Fibroblast of lung (primary cell): ENCODE measurements at places on chromosomes 7 and 10.

DNA sequence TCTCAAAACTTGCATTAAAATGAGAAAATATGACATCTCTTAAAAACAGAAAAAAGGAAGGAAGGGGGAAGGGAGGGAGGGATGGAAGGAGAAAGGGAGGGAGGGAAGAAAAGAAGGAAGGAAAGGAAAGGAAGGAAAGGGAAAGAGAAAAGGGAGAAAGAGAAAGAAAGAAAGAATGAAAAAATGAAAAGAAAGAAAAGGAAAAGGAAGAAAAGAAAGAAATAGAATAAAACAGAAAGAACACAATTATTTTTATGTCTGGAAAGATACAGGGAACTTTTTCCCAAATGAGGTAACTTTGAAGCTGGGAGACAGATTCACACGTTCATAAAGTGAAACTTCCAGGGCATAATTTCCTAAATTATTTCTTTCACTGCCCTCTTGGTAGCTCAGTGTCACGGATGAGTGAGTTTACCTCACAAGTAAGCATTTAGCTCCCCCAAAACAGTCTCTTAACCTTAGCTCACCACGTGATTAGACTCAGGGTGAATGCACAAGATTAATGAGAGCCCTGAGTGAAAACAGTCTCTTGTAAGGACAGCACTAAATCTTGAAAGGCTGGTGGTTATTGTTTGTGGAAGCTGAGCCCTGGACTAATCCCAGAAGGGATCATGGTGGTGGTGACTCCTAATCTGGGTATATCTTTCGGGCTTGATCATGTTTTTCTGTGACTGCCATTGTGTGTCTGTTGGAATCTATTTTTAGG lies 74.1 kb upstream of the HDAC9 start:
- H3K4me3 ChIP-seq: no peak overlapping the region
- no peaks in the 10 kb centered on the region for H3K27me3 ChIP-seq
- H3K27ac ChIP-seq: no peak overlapping the region
- peak; percentile 26 for DNase-seq
- no peaks in the 10 kb centered on the region for H3K36me3 ChIP-seq
- H3K4me1 ChIP-seq: no peaks in the 10 kb centered on the region

GRCh38 chr10:11245510-11245909 lies 227.8 kb downstream of the CELF2 start:
- no peak for DNase-seq
- H3K27me3 ChIP-seq: no peaks in the 10 kb centered on the region
- no peaks in the 10 kb centered on the region for H3K36me3 ChIP-seq

DNA sequence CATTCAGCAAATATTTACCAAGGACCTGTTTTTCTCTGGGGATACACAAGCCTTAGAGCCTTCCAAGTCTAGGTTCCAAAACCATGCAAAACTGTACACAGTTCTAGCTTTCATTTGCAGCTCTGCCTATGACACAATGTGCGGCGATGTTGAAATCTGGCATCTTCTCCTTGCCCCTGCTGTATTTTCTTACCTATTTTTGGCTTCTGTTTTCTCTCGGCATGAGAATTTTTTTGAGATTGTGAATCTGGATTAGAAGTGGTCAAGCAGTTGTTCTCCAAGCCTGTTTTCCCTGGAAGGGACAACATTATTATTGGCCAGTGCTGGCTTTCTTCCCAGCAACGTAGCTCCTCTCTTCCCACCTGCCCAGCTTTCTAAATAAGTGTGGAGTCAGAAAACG lies 176.3 kb downstream of the CREB5 start:
- no peaks in the 10 kb centered on the region for H3K27me3 ChIP-seq
- H3K27ac ChIP-seq: no peak overlapping the region
- H3K36me3 ChIP-seq: no peaks in the 10 kb centered on the region

- no peak overlapping the region for H3K4me3 ChIP-seq
- H3K27ac ChIP-seq: no peak overlapping the region
- no peaks in the 10 kb centered on the region for H3K27me3 ChIP-seq
- no peak for DNase-seq
Observed at GRCh38 chr7:26631601-26632000, 232.8 kb downstream of the SKAP2 start.
